ENCODE measurements at places on chromosomes 4 and X.

DNA sequence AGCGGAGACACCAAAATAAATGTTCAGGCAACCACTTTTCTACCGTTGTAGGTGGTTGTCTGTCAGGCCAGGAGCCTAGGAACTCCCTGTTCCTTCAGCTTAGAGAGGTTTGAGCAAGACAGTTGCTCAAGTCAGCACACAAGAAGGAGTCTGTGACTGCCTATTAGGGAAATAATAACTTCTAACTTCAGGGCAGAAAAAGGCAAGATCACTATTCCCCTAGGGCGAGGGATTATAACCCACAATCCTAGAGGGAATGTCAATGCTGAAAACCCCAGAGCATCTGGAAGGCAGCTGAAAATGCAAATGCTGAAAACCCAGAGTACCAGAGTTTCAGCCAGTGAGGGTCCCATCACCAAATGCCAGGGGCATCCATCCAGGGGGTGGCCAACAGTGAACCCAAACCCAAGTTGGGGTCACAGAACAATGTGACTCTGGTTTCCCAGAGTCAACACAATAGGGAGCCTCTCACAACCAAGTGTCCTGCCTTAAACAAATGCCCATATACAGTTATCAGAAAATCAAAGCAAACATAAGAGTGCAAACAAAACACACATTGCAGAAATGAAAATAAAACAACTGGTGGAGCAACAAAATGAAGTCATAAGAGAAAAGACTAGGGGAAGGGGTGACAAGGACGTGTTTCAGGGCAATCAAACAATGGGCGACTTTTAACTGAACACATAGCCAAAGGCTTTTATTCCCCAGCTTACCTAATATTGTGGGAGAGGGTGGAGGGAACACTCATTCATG lies 27.6 kb downstream of the MORF4L2 start:
- DNase-seq: no peak

DNA sequence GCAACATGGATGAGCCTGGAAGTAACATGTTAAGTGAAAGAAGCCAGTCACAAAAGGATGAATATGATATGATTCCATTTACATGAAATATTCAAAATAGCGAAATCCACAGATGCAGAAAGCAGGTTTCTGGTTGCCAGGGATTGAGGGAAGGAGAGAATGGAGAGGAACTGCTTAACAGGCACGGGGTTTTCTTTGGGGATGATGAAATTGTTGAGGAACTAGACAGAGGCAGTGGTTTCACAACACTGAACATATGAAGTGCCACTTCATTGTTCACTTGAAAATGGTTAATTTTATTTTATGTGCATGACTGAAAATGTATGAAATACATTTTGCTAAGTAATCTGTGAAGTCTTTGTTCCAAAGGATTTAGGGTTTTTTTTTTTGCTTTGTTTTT lies 182.5 kb upstream of the TBL1X start:
- DNase-seq: no peak

GRCh38 chr4:43776371-43776770 lies 672.2 kb downstream of the KCTD8 start:
- DNase-seq: no peak

DNA sequence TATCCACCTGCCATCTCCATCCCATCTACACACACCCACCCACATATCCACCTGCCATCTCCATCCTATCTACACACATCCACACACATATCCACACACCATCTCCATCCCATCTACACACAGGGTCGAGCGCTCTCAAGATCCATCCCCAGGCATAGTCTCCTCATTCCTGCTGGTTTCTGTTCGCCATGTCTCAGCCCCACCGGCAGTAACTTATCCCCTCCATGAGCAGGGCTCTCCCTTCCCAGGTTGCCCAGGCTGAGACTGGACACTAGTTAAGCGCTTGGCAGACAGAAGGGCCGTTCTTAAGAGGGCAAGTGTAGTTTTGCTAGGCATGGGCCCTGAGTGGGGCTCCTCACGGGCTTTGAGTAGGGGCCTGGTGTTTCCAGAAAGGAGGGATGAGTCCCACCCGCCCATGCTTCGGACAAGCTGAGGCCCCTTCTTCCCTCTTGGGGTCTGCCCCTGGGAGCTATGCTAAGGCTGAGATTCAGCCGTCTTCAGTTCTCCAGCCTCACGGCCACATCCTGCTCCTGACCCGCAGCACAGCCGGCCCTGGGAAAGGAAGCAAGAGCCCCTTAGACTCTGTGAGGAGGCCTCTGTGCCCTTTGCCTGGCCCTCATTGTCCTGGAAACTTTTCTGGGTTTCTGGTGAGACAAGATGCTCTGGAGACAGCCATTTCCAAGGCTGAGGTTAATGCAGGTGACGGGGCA lies 20.4 kb downstream of the TMEM271 start:
- peak; percentile 76 for DNase-seq

DNA sequence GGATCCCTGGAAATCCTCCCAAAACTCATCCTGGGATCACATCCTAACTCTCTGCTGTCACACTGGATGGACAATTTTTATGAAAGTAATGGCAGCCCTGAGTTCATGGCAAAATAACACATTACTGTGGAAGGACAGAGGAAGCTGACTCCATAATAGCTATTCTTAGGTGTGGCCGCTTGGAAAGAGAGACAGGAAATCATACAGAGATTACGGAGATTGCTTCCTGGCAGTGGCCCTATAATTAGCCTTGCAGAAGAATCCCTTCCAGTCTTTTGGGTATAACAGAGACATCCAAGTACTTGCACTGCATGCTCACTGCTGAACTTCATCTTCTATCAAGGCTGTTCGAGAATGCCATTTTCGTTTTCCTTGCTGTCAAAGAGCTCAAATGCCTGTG lies 133.1 kb upstream of the VCX start:
- DNase-seq: no peak

Data from lower leg skin (tissue), 4 donors.